Activated CD4-positive, alpha-beta T cell treated with anti-CD3 and anti-CD28 coated beads, Interleukin-2, amount 10 ng/mL, durations not matched to agents 7 days and 5 days (primary cell): ENCODE measurements at places on chromosomes 6 and 20.

DNA sequence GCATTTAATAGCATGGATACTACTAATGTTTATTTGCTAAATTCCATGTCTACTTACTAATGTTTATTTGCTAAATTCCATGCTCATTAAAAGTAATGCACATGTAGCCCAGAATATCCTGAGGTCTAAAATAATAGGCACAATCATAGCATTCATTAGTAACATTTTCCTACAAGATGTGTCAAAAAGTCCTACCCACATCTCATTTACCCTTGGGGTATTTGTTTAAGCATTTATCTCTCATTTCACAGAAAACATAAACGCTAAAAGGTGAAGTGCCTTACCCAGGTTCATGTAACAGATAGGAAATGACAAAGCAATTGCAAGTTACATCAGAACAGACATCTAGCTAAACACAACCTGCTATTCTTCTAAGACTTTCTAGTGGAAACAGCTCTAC, 457.1 kb downstream of the HACE1 start:
- H3K27ac ChIP-seq = no peak overlapping the region
- no peaks in the 10 kb centered on the region for H3K27me3 ChIP-seq
- H3K4me1 ChIP-seq = no peaks in the 10 kb centered on the region
- H3K36me3 ChIP-seq = no peaks in the 10 kb centered on the region

GRCh38 chr6:159691133-159691962, 1.7 kb downstream of the SOD2 start:
- peak overlapping the region; percentile 91 for H3K4me3 ChIP-seq
- H3K36me3 ChIP-seq = peaks cover 34% of the 10 kb centered on the region
- no peaks in the 10 kb centered on the region for H3K27me3 ChIP-seq
- peak overlapping the region; percentile 96 for H3K27ac ChIP-seq
- DNase-seq = peak; percentile 60

GRCh38 chr20:15138548-15139126, 801.2 kb upstream of the FLRT3 start:
- H3K27ac ChIP-seq = no peak overlapping the region
- no peaks in the 10 kb centered on the region for H3K27me3 ChIP-seq
- no peak overlapping the region for H3K4me3 ChIP-seq
- H3K4me1 ChIP-seq = no peaks in the 10 kb centered on the region
- no peaks in the 10 kb centered on the region for H3K36me3 ChIP-seq

DNA sequence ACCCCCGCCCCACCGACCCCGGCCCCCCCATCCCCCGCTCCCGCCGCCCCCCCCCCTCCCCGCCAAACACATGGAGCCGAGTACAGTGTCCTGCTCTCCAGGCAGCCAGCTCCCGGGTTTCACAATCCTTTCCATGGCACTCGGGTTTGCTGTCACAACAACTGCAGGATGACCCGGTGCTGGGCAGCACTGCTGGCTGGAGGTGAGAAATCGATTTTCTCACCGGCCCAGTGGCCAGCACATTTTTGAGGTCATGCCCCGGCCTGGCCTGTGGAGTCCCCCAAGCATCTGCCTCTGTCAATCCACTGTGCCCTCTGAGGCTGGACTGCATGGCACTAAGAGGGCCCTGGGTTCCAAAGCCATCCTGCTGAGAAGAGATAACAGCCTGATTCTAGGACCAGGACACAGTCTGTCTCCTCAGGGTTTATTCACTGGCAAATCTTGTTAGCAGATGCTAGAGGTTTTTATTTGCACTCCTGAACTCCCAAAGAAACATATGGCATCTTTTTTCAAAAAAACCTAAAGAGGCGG, 129.5 kb downstream of the NFATC2 start:
- H3K4me1 ChIP-seq = peaks cover 81% of the 10 kb centered on the region
- peak overlapping the region; percentile 74 for H3K27ac ChIP-seq
- H3K27me3 ChIP-seq = no peaks in the 10 kb centered on the region

DNA sequence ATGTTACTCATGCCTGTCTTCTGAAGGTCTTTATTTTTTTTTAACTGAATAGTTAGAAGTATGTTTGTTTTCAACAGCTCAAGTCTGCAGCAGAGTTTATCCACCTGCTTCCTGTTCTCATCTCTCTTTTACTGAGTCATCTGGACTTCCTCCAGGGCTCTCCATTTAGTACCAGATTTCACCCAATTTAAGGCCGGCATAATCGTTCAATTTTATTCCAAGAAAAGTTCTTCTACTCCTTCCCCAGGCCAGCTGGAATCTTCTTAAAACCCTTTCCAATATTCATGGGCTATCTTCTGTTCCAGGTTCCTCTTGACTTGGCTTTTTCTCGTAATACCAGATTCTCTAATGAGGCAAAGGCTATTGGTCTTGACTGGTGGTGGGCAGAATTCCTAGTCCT, 79.0 kb upstream of the LAMA2 start:
- no peaks in the 10 kb centered on the region for H3K36me3 ChIP-seq
- no peak overlapping the region for H3K27ac ChIP-seq
- H3K4me1 ChIP-seq = no peaks in the 10 kb centered on the region
- H3K27me3 ChIP-seq = peaks cover 2% of the 10 kb centered on the region
